ENCODE measurements at places on chromosomes 12 and 14. TPM values are rescaled to one million over a fixed set of nuclear protein-coding genes. Genes with fewer than 3 reads are reported as not detected.

DNA sequence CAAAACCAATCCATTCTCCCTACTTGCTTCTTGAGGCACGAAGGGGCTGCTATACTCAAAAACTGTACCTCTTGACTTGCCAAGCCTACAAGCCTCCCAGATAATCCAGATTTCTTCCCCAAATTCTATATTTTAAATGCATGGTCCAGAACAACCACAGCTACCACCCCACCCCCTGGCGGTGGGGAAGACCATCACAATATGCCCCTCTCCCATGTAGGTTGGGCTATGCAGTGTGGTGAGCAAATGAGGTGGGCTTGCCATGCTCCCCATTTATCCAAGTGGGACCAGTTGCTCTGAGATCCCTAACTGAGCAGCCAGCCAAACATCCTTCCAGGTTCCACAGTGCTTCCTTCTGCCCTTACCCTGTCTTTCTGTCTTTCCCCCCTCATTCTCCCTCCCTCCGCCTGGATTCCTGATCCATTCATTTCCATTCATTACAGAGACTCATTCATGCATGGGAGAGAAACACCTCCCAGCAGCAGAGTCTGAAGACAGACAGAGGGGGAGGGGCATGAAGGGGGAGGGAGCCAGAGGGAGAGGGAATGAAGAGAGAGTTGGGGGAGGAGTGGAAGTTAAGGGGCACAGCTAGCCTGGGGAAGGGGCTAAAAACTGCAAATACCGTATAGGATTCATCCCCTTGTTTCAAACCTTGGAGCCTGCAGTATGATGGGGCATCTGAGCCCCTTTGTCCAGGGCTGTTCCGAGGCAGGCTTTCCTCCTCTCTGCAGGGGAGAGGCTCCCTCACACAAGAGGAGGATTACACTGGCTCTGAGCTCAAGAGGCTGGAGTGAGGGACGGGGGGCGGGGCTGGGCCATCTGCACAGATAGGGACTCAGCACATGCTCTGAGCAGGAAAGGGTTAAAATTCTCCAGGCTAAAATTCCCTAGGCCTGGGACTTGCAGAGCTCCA lies 4.4 kb downstream of the ZNF219 start:
- no peak for DNase-seq

BDKRB2 gene
- 0.16 TPM for total RNA-seq

DNA sequence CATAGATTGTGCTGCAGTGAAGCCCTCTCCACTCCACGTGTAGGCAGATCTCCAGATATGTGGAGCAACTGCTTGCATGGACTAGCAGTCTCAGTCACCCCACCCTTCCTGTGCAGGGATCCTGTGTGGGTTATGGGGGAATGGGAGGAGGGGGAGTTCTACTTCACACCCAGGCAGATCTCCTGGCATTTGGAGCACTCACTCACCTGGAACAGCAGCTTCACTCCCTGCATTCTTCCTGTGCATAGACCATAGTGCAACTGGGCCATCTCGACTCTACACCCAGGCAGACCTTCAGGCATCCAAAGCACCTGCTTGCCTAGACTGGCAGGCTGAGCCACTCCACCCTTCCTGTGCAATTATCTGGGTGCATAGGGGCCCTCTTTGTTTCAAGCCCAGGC lies 96.0 kb upstream of the PCED1B start:
- DNase-seq = no peak

DNA sequence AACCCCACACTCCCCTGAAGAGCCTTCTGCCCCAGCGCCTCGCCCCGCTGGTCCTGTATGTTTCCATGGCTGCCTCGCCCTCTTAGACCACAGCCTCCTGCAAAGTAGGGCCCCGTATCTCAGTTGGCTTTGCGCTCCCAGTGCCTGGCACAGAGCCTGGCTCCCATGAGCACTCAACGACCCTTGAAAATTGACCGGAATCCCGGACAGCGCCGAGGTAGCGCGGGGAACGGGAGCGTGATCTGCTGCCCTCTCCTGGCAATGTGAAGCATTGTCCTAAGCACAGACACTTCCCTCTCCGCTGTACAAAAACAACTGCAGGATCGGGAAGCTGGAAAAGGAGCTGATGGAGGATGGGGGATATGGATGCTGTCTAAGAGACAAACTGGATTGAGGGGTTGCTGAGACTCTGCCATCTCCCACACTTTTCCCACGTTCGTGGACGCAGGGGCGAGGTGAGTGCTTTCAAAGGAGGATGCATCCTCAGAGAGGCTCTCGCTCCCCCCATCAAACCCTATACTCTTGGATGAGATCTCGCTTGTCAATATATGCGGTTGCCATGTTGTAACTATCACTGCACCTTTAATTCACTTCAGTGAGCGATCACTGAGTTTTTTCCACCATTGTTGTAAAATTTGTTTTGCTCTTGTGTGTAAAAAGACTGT lies 10.7 kb upstream of the FKBP4 start:
- DNase-seq = peak; percentile 58

CATSPERB gene
- 3.7 TPM for total RNA-seq

DNA sequence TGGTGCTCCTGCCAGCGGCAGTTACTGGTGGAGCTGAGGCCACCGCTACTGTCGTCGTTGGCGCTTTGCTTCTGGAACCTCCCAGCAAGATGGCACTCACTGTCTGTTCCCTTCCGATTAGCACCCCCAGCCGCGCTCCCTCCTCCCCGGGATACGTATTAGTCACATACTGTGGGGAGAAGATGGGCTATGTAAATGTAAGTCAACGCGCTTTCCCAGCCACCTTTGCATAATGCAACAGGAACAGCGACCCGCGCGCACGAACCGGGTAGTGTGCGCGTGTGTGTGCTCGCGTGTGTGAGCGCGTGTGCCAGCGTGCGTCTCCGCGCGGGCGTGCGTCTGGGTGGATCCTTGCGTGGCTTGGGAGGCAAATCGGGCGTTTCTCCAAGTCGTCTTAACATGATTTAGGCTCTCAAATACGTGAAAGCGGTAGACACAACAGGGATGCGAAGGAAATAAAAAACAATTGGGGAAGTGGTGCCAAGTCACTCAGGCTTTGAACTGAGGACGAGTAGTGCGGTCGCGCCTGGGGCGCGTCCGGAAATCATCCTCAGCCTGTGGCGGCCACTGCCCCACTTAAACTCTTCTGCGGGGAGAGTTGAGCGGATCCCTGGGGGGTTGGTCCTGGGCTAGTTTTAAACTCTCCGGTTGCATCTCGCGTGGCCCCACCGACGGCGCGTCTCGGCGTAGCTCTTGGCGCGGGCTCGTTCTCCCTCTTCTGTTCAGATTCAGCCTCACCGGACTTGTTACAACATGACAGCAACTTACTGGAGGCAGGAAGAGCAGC lies 1.8 kb downstream of the FLRT2 start:
- DNase-seq = peak; percentile 73

DNA sequence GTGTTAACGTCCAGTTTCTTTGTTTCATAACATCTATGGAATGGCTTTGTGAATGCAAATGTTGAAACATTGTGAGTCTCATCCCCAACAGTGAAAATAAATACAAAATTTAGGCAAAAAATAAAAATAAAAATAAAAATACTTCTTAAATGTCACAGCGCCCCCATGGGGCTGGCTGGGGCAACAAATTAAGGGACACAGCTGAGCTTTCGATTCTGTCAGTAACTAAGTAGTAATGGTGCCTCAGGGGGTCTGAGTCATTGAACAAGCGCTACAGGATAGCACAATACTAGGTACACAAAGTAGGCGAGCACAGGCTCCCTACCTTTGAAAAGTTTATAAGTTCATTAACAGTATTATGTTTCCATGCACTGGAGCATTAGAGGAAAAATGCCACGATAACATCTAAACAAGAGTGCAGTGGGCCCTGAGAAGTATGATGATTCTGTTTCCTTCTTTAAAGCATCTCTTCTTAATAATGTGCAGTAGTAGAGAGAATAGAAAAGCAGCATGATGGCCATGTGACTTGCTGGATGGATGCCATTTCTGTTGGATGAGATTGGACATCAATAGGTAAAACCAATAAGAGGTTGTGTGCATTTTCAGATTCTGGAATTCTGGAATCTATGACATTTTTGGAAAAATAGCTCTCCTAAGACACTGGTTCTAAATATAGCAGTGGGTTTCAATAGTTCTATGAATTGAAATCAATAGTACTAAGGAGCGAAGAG lies 667.2 kb downstream of the DIO2 start:
- no peak for DNase-seq

- DNase-seq = no peak
These were observed 44.3 kb downstream of the KRT80 start for GRCh38 chr12:52147367-52147963.

SLC39A5 gene
- not detected for total RNA-seq

SYNE3 gene
- 2.2 TPM for total RNA-seq

BDKRB1 gene
- total RNA-seq = not detected

DNA sequence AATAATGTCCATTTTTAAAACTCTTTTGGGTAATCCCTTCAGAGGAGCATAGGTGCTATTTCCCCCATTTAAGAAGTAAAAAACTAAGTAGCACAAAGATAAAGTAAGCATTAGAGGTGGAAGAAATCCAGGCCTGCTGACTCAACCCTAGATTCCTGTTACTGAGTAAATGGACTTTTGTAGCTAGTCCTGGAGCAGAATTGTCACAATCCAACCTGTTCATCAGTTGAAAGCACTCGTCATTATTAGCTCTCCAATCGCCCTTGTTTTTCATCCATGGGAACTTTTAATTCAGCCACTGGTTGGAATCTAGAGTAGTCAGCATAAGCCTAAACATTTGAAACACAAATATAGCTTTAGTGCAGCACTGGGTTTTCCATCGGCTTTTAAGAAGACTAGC lies 139.5 kb upstream of the AMIGO2 start:
- no peak for DNase-seq

- DNase-seq = no peak
These were observed 37.1 kb downstream of the NID2 start for GRCh38 chr14:52031781-52032180.
